ENCODE measurements at places on chromosomes 4 and X. TPM values are rescaled to one million over a fixed set of nuclear protein-coding genes. Genes with fewer than 3 reads are reported as not detected.

Gene TMPRSS11B
- total RNA-seq = not detected

Gene MAML3
- total RNA-seq = 12.6 TPM

Gene NLGN4X
- not detected for total RNA-seq

Gene NALF2
- 5.2 TPM for total RNA-seq

Gene RHOXF2
- total RNA-seq = not detected

Gene XAGE1A
- 33.2 TPM for total RNA-seq

Gene ANKRD50
- 4.7 TPM for total RNA-seq

Gene SPACA5
- not detected for total RNA-seq

Gene CABS1
- total RNA-seq = not detected

Gene ADAMTS3
- total RNA-seq = not detected

Gene GABRG1
- total RNA-seq = not detected

Gene AR
- total RNA-seq = 3.5 TPM

Gene RIPPLY1
- not detected for total RNA-seq

Gene KLHL5
- total RNA-seq = 39.2 TPM

Gene PLRG1
- total RNA-seq = 59.6 TPM

Gene GSX2
- total RNA-seq = not detected

Gene TKTL2
- not detected for total RNA-seq

Gene C1QTNF7
- not detected for total RNA-seq

Gene TMEM255A
- 0.10 TPM for total RNA-seq

Gene GUCY1A1
- not detected for total RNA-seq

Gene HUWE1
- total RNA-seq = 72.0 TPM

Gene STATH
- total RNA-seq = not detected

Gene CACNA1F
- total RNA-seq = not detected

Gene SHROOM4
- total RNA-seq = not detected

Gene SLC16A2
- 31.5 TPM for total RNA-seq

Gene ATP10D
- 4.8 TPM for total RNA-seq

Gene VCX
- total RNA-seq = not detected

Data from A549 treated with CpdA at 1 μM for 4 hours (cell line).